Activated CD8-positive, alpha-beta memory T cell treated with anti-CD3 and anti-CD28 coated beads, Interleukin-2, amount 50 U/mL, for 4 hours (primary cell): ENCODE measurements at places on chromosomes 2 and 18.

- no peak for DNase-seq
Observed at GRCh38 chr18:9648431-9649163, 34.2 kb upstream of the PPP4R1 start.

- no peak for DNase-seq
Observed at GRCh38 chr18:10524507-10525370, 1.1 kb upstream of the NAPG start.

GRCh38 chr2:217710211-217710765 is 292.5 kb downstream of the TNS1 start:
- DNase-seq: no peak

- DNase-seq: no peak
Observed at GRCh38 chr2:227095346-227095745, 68.7 kb downstream of the COL4A4 start.

DNA sequence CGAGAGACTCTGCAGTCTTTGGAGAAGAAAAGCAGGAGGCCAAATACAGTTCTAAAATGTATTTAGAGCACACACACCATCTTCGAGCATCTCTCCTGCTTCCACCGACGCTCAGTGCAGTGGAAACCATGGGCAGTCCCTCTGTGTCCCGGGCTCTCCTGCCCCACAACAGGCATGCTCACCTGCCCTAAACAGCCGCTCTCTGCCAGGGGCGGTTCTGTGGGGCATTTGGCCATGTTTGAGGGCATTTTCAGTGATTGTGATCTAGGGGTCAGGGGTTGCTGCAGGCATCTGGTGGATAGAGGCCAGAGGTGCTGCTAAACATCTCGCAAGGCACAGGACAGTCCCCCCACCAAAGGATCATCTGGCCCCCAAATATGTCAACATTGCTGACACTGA is 55.8 kb downstream of the EMX1 start:
- no peak for DNase-seq

- DNase-seq: no peak
Observed at GRCh38 chr2:65566617-65567016, 134.2 kb upstream of the SPRED2 start.

GRCh38 chr2:210224941-210225672 is at the start of gene ACADL:
TSS of gene ACADL (minus strand) at chr2:210225447. CDS start at chr2:210225263, 184 bp downstream.
- no peak for DNase-seq

DNA sequence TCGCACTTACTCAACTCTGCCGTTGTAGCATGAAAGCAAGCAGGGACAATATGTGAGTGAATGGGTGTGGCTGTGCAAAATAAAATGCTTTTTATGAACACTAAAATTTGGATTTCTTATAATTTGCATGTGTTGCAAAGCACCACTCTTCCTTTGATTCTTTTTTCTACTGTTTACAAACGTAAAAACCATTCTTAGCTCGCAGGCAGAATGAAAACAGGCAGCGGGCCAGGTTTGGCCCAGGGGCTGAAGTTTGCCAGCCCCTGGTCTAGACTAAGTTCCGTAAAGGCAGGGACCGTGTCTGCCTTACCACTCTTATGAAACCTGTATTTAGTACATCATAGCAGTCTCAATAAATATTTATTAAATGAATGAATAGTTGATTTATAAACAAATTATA is 83.7 kb upstream of the SPATS2L start:
- no peak for DNase-seq

DNA sequence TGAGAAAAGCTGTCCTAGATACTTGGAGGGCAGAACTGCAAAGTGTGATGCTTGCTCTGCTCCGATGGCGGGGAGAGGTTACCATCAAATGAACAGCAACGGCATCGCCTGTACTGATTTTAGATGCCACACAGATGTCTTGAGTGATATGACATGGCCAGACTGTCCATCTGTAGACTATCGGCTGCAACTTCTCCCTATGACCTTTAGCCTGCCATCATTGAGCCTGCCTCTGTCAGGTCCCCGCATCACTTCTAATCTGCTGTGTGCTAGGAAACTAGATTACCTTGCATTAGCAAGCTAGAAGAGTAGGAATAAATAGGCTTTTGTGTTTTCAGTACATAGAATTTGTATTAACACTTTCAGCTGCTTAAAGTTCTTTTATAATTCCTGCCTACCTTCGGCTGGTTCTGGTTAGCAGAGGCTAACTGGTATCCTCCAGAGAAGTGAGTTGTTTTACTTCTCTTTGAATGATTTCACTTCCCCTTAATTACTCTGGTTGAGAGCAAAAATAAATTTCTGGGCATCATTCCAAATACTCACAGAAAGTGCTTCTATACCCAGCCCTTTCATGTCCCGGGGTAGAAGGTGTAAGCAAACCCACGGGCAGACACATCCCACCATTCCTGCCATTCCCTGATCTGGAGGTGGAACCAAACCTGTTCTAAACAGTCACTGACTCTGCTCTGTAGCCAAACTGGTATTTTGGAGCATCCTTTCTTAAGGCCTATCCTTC is 24.0 kb downstream of the GAREM2 start:
- no peak for DNase-seq

DNA sequence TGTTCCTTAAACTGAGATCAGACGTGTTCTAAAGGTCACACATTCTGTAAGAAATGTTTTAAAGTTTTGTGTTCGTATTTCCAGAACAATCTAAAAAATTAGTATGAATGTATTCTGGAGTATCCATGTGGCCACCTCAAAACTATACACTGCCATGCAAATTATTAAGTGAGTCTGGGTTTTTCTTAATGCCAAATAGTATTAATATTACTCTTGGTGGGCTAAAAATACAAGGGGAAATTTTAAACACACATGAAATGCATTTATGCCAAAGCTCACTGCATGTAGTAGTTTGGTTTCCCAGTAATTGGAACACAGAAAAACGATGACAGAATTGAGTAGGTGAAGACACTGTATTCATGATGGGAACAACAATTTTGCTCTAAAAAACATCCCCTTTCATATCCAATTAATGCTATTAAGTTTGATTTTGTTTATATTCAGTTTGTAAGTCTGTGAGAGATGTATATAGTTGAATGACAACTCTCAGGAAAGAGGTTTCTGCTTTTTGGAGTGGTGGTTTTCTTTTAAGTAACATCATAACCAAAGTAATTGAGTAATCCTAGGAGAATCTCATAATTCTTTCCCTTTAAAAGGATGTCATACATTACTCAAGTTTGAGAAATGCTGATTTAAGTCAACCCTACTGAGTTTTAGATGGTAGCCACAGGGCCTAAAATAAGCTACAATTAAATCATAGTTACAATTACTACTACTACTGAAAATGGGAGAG is 75.7 kb upstream of the CDCA7 start:
- DNase-seq: no peak

DNA sequence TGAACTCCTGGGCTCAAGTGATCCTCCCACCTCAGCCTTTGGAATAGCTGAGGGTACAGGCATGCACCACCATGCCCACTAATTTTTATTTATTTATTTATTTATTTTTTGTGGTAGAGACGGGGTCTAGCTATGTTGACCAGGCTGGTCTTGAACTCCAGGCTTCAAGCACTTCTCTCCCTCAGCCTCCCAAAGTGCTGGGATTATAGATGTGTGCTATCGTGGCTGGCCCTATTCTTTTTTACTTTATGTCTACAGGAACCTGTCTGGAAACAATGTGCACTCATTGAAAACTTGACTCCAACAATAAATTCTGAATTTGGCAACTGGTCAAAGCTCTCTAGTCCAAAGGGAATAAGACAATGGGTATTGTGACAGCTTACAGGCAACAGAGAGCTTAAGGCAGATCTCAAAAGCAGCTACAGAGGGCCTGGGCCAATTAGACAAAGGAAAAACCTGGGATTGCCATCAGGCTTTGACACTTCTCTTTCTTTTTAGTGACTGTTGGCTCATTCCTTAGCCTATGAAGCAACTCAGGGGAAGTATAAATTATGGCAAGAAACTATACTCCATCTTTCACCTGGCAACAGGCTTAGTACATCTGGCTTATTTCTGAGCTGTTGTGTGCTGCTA is 55.1 kb upstream of the RAPGEF4 start:
- DNase-seq: no peak

DNA sequence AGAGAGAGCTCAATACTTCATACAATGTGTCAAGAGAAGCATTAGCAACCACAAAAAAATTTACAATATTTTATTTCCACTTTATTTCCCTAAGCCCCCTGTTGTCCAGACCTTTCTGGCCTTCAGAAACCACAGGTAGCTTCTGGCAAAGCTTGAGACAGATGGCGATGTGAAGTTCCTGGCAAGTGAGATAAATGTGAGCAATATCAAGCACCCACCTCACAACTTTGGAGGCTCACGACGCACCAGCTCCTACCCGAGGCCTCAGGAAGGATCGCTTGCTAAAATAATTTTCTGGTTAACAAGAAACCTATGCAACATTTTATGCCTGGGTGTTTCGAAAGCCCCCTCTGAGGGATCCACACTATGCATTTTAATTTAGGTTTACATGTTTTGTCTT is 158.1 kb upstream of the CHAC2 start:
- DNase-seq: no peak

DNA sequence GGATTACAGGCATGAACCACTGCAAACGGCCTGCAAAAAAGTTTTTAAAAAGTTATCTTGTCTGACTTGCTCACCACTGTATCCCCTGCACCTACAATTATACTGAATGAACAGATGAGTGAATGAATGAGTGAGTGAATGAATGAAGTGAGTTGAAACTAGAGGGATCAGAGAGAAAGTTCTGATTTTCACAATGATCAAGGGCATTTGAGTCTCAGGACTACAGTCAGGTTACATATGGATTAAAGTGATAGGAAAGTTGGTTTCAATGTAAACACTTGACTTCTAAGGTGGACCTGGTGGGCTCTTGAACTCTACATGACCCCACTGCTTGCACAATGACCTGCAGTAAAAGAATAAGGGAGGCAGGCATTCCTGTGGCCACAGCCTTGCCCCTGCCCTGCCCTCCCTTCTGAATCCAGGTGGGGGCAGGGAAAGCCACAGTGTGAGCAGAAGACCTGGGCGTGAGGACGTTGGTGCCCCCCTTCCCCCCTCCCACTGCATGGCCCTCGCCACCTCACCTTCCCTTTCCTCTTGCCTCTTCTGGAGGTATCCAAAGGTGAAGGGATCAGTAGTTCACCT is 10.7 kb downstream of the C2orf80 start:
- no peak for DNase-seq

DNA sequence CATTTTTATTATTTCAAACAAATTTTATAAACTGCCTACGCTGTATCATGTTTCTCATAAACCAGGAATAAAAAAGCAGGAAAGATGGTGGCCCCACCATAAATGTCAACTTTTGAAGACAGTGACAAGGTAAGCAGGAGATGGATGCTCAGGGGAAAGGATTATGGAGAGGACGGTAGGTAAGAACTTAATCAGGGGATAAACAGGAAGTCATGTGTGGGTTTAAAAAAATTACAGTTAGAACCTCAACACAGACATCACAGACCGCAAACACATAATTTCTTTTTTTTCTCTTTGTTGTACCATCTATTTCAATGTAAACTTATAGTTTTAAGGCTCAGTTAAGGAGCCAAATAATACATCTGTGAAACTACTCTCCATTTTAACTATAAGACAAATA is 575.2 kb upstream of the SLC8A1 start:
- no peak for DNase-seq

- no peak for DNase-seq
Observed at GRCh38 chr18:35174745-35175144, 66.1 kb upstream of the ZNF397 start.

DNA sequence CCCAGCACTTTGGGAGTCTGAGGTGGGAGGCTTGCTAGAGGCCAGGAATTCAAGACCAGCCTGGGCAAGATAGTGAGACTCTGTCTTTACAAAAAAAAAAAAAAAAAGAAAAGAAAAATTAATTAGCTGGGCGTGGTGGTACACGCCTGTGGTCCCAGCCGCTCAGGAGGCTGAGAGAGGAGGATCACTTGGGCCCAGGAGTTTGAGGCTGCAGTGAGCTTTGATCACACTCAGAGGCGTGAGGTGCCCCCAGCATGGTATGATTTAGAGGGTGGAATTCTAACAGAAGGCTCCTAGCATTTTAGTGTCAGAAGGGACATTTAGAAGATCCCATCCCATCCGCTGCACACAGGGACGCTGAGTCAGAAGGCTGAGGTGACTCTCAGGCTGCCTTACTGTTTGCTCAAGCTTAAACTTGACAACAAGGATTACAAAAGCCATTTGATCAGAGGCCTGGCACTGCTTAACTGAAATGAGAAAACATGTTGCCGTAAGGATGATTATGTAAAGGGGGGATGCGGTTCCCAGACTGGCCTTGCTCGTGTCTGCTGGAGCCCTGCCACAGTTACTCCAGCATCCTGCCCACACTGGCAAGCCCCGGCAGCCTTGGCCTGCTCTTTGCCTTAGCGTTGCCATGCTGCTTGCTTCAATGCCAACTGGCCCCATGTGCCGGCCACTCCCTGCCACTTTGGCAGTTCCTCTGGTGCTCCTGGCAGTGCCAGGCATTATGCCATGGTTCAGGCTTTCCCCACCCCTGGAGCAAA is 45.6 kb upstream of the SLC1A4 start:
- no peak for DNase-seq

GRCh38 chr18:73826098-73826497 is 321.5 kb downstream of the FBXO15 start:
- no peak for DNase-seq

- DNase-seq: no peak
Observed at GRCh38 chr2:9535177-9535576, 20.5 kb downstream of the ADAM17 start.

- DNase-seq: peak; percentile 76
Observed at GRCh38 chr2:241882091-241882625, 12.6 kb downstream of the RTP5 start.
